Fibroblast of skin of left quadriceps (primary cell): ENCODE measurements at places on chromosomes 16 and 17.

DNA sequence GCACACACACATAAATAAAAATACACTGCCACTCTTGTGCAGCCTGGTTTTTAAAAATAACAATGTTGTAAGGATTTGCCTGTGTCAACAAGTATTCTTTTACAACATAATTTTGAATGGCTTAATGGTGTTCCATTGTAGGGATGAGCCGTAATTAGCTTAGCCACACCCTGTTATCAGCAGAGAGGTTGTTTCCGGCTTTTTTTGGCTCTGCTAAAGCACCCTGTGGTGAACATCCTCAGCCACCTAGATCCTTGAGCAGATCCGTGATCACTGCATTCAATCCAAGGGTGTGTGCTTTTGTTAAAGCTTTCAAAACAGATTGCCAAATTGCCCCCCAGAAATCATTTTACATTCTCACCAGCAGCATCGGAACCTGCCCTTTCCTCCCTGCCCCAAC is 7.0 kb downstream of the KATNB1 start:
- no peak for DNase-seq

DNA sequence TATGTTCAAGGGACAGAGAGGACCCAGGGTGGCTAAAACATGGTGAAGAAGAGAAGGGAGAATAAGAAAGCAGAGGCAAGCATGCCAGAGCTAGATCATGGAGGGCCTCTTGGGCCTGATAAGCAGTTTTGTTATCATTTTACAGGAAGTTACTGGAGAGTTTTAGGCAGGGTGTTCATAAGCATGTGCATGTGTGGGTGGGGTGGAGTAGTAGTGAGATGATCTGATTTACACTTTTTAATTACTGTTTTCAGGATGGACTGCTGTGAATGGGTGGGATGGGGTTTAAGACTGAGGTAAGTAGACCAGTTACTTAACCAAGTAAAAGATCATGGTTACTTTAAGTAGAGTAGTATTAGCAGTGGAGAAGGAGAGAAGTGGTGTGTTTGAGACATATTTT is 173.6 kb downstream of the PHKB start:
- DNase-seq = no peak

DNA sequence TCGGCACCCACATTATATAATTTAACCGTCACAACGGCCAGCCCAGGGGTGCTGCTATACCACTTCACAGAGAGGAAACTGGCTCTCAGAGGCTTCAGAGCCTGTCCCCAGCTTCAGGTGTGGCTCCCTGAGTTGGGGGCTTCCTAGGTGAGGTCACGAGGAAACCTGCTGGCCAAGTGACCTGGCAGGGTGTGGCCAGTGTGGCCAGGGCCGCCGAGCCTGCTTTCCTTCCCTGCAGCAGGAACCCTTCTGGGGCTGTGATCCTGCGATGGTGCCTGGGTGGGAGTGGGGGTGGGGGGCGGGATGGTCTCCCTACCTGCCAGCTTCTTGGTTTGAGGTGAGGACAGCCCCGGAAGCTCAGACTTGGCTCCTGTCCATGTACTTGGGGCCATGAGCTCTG is 39.9 kb downstream of the ADCY7 start:
- no peak for DNase-seq

DNA sequence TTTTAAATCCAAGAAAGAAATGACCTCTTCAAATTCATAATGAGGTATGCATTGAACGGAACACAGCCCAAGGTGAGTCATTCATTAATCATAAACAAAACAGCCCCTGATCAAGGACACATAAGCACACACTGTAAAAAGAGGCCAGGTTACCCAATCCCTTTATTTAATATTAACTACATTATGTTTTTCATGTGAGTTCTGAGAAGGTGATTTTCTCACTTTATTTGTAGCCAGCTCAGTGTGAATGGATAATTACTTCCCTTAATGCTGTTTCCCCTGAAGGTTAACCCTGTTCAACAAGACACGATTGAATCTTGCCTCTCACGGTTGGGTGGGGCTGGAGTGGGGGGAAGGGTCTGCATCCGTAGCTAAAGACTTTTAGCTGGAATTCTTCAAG is 257.3 kb upstream of the SALL1 start:
- no peak for DNase-seq

- peak; percentile 41 for DNase-seq
These were observed 29.7 kb upstream of the RMI2 start for GRCh38 chr16:11315510-11315909.

- no peak for DNase-seq
These were observed 145.5 kb downstream of the MSI2 start for GRCh38 chr17:57401556-57402488.

GRCh38 chr16:29868396-29869009 is 5.5 kb upstream of the CDIPT start:
- DNase-seq = no peak

DNA sequence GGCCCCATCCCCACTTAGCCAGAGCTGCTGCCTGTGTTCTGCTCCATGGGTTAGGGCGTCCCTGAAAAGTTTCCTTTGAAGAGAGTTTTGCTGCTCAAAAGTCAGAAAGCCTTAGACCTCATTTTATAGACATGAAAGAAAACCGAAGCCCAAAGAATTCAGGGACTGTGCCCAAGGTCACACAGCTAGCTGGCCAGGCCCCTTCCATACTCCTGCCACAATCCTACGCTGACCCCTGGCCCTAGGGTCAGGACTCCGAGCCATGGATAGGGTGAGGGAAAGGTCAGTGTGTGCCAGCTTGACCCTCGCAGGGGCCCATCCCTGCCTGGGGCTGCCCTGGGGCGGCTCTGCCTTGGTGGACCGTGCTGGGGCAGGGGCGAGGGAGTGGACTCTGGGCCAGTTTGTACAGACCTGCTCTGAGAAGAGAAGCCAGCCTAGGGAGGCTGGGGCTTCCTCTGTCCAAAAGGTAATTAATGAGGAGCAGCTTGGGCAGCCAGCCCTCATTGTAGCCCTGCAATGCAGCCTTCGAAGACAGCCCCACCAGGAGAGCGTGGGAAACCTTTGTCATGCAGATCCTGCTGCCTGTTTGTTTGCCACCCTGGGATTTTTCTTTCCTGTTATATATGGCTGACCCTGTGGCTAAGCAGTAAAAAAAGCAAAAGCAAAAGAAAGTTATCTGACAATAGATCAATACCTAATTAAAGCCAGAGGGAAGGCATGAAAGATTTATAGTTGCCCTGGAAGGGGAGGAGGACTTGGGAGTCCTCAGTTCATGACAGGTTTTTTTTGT is 37.4 kb downstream of the RHBDL3 start:
- DNase-seq = no peak

DNA sequence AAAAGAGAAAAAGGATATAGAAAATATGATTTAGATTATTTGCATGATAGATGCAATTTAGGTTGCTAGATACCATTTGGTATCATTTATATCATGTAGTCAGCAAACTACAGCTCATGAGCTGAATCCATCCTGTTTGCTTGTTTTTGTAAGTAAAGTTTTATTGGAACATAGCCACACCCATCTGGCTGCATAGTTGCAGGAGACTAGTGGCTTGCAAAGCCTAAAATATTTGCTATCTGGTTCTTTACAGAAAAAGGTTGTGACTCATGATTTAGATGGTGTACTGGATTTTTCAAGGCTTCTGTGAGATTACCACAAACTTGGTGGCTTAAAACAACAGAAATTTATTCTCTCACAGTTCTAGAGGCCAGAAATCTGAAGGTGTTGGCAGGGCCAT is 49.9 kb downstream of the MAP2K4 start:
- peak; percentile 32 for DNase-seq

DNA sequence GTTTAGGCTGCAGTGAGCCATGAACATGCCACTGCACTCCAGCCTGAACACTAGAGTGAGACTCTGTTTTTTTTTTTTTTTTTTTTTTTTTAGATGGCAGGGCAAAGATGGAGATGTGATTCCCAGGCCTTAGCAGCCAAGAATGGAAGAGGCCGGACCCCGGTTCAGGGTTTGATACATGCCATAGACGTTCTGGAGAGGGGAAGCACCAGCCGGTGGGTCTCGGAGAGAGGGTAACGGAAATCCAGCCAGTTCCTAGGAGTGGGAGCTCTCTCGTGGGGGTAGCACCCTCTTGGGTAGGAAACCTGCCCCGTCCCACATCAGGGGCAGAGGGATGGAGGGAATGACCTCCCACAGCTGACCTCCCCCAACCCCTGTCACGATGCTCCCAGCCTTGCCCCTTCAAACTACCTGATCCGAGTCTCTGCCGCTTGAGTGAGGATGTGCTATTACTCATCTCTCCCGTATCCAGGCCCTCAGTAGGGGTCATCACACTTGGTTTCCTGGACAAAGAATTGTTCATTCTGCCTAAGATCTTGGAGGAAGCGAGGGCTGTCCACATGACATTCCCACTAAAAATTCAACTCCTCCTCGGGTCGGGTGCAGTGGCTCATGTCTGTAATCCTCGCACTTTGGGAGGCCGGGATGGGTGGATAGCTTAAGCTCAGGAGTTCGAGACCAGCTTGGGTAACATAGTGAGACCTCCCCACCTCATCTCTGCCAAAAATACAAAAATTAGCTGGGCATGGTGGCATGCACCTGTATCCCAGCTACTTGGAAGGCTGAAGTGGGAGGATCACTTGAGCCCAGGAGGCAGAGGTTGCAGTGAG is 47.3 kb downstream of the MIS12 start:
- DNase-seq = no peak

DNA sequence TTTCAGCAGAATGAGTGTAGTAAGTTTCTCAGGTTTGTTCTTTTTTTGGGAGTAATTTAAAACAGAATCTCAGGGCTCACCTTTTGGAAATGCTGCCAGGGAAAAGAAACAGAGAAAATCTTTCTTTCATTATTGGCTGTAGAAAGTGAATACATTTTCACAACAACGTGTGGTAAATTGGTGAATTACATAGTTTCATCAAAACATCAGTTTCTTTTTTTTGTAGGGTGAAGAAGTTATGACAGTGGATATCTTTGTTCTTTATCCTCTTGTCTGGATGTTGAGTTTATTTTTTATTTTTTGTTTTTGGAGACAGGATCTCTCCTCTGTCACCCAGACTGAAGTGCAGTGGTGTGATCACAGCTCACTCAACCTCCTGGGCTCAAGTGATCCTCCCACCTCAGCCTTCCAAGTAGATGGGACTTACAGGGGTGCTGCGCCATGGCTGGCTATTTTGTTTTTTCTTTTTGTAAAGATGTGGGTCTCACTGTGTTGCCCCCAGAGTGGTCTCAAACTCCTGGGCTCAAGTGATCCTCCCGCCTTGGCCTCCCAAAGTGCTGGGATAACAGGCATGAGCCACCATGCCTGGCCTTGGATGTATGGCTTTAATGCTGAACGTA is 2.4 kb downstream of the ZNF267 start:
- no peak for DNase-seq

GRCh38 chr16:48608871-48609651 is 919 bp downstream of the N4BP1 start:
- DNase-seq = no peak

DNA sequence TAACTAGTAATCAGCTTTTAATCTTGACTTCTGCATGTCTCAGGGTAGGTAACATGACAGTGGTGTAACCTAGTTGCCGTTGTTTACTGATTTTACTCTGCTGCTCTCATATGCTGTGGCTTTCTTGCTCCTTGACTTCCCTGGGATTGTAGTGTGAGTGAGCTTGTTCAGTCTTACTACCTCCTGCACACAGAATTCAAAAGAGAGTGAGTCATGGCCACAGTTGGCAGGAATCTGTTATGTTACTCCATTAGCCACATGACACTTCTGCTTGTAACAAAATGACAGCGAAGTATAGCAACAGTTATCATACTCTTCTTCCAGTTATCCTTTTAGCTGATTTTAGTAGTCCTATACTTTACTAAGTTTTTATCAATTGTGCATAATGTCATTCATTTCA is 18.8 kb downstream of the TNRC6A start:
- DNase-seq = peak; percentile 64

- no peak for DNase-seq
These were observed 15.0 kb upstream of the ADORA2B start for GRCh38 chr17:15929941-15930340.

DNA sequence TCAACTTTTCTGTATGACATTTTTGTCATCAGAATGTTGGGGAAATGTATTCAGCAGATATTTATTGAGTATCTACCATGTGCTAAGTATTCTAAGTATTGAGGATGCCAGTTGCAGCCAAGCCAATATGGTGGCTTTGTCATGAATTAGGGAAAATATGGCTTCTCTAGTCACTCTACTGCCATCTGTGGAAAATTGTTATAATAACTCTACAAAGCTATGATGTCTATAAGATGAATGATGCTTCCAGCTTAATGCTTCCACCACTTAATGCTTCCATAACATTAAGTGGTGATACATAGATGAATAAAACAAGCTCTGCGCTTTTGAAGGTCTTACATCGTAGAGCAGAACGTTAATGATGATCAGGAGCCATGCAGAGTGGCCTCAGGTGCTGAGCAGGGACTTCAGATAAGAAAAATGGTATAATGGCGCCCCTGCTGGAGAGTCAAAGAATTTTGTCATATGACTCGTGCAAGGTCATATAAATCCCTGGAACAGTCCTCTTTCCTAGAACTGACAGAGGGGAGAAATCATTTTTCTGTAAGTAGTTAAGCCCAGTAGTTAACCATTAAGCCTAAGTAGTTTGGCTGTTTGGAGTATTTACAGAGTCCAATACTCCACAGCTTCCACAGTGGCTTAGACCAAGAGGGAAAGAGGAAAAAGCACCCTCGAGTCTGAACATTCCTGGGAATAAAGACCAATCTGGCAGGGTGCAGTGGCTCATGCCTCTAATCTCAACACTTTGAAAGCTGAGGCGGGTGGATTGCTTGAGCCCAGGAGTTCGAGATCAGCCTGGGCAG is 2.7 kb upstream of the TMIGD1 start:
- DNase-seq = no peak

- DNase-seq = no peak
These were observed 114.9 kb downstream of the PRKCA start for GRCh38 chr17:66417300-66417719.

DNA sequence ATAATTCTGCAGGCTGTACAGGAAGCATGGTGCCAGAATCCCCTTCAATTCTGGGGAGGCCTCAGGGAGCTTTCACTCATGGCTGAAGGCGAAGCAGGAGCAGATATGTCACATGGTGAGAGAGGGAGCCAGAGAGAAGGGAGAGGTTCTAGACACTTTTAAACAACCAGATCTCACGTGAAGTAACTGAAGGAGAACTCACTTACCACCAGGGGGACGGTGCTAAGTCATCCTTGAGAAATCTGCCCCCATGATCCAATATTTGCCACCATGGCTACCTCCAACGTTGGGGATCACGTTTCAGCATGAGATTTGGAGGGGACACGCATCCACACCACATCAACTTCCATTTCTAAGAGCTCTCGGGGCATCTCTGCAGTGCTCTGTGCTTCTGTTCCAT is 37.4 kb upstream of the GNA13 start:
- DNase-seq = no peak

GRCh38 chr16:19696328-19696727 is 21.7 kb downstream of the KNOP1 start:
- peak; percentile 72 for DNase-seq

DNA sequence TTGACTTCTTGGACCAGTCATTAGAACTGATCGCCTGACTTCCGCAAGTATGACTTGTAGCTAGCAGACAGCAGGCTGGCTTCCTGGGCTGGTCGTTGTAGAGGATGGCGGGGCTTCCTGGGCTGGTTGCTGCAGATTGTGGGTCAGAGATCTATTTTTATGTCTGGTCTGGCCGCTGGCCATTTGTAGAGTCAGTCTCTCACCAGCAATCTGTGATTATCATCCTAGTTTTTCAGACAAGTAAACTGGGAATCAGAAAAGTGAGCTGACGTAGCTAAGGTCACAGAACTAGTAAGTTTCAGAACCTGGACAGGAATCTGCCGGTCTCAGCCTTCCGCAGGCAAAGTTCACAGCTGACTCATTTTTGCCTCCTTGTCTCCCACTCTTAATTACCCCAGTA is 19.1 kb downstream of the GPR142 start:
- DNase-seq = no peak

GRCh38 chr17:49388290-49388640 is 26.2 kb upstream of the ZNF652 start:
- DNase-seq = no peak

- no peak for DNase-seq
These were observed 32.5 kb downstream of the CD300LF start for GRCh38 chr17:74680213-74680612.
